Fibroblast of upper back skin (primary cell): ENCODE measurements at places on chromosomes 1 and 21.

DNA sequence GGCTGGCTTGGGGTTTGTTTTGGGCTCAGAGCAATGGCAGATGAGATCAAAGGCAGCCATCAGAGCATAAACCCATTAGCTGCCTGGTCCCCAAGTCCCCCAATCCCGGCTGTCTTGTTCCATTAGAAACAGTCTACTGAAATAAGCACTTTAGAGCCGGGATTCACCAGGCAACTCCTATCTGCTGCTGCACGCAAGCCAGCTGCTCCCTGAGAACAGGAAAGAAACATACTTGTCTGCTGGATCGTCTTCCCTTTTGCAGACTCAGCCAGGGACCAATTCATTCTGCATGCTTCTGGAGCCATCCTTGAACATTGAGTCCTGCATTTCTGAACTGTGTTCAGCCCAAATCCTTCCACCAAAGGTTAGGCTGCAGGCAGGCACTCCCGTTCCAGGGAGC is 21.8 kb downstream of the RXRG start:
- no peak for DNase-seq

DNA sequence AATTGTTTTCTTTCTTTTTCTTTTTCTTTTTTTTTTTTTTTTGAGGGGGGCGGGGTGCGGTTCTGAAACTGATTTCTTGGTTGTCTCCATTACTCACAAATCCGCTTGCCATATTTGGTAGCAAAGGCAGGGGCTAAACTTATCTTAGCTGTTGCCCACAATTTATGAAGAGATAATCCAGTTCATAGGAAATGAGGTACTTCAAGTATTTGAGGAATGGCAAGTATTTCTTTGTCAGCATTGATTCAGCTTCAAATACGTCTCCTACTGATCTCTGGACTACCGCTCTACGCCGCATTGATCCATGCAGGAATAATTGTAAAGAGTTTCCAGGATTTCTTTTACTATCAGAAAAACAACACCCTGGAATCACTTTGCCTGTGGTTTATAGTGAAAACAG is 289.2 kb upstream of the DPYD start:
- DNase-seq, result peak; percentile 97

GRCh38 chr1:20871419-20871818 is 84.3 kb upstream of the HP1BP3 start:
- DNase-seq, result no peak

DNA sequence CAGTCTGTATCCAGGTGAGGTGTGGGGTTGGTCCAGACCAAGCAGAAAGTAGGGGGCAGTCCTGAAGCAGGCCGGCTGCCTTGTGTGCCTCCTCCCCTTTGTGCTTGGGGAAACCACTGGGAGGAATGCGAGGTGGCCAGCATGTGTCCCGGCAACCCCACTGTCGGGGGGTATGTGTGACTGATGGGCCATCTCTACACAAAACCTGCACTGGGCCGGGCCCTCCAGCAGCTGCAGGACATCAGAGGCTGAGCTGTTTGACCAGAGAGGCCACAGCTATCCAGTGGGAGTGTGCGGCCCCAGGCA is 33.3 kb downstream of the TMEM51 start:
- DNase-seq, result no peak

DNA sequence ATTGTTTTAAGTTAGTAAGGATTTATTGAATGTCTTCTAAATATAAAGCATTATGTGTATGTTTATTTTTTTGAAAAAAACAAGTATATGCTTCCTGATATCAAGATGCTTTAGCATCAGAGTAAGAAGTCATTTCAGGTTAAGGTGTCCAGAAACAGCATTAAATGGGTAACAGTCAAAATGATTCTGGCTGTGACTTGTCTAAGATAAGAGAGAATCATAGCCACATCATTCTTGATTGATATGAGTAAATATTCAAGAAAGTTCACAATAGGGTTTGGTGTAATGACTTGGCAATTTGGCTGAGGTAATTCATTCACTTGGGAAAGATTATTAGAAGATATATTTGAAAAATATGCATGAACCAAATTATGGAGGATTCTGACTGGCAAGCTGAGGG is 193.8 kb downstream of the DPYD start:
- no peak for DNase-seq

- DNase-seq, result no peak
Measured at GRCh38 chr1:36446746-36447145, 3.5 kb downstream of the OSCP1 start.

DNA sequence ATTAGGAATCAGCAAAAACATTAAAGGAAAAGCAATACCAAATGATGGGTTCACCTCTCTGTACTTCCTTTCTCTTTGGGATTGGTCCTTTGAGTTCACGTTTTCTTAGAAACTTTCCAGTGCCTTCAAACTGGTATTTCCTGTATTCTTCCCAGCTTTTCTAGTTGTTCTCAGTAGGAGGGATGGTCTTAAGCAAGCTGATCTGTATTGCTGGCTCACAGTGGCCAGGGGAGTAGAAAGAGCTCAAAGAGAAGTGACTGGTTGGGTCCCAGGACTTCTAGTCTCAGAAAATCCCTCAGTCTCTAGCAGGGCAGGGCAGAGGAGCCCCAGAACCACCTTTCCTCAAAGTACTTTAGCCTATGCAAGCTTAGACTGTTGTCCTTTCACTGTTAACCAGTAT is 10.1 kb upstream of the USP24 start:
- DNase-seq, result no peak

GRCh38 chr1:169081503-169082123 is 24.9 kb upstream of the ATP1B1 start:
- peak; percentile 13 for DNase-seq

- no peak for DNase-seq
Measured at GRCh38 chr1:117697220-117697781, 91.5 kb downstream of the TENT5C start.

DNA sequence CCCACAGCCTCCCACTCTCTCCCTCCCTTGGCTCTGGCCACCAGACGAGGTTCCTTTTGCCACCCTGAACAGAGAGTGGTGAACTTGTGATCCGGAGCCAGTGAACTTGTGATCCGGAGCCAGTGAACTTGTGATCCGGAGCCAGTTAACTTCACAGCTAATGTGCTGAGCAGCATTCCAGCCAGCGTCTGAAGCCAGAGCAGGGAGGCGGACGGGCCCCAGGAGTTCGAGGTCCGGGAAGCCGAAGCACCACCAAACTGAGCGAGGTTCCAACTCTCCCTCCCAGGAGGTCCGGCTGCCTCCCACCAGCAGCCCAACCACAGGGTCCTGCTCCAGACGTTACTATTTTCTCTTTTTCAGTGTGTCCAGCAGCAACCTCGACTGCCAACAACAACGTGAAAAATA is 85.8 kb downstream of the SYF2 start:
- DNase-seq, result no peak

GRCh38 chr1:184988506-184988905 is 14.2 kb upstream of the NIBAN1 start:
- no peak for DNase-seq

DNA sequence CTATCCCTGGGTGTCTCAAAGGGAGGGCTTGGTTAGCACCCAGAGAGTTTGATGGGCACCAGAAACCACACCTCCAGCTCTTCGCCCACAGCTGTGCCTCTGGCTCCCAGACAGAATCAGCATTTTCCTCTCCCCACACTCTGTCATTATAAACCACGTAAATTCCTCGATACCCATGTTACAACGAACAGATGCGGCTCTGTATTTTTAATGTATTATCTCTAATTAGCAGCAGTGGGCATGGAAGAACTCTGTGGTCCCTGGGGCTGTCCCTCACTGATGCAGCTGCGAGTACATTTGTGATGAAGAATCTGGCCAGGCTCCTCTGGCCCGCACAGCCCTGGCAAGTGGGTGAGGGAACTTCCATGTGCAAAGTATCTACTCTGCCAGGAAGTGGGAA is 10.8 kb downstream of the HMGB4 start:
- no peak for DNase-seq

DNA sequence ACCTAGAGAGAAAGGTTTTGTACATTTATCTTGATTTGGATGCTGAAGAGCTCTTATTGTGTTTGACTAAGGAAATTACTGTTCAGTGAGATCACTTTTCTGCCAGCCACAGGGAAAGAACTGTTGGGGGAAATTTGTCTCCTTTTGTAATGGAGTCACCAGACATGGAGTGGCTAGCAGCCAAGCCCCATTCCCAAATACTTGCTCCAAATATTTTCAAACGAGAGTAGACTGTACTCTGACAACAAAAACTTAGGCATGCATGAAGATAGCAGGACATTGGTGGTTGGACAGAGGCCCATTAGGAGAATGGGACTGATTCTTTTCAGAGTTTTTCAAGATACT is 21.1 kb downstream of the IPO9 start:
- DNase-seq, result peak; percentile 95

DNA sequence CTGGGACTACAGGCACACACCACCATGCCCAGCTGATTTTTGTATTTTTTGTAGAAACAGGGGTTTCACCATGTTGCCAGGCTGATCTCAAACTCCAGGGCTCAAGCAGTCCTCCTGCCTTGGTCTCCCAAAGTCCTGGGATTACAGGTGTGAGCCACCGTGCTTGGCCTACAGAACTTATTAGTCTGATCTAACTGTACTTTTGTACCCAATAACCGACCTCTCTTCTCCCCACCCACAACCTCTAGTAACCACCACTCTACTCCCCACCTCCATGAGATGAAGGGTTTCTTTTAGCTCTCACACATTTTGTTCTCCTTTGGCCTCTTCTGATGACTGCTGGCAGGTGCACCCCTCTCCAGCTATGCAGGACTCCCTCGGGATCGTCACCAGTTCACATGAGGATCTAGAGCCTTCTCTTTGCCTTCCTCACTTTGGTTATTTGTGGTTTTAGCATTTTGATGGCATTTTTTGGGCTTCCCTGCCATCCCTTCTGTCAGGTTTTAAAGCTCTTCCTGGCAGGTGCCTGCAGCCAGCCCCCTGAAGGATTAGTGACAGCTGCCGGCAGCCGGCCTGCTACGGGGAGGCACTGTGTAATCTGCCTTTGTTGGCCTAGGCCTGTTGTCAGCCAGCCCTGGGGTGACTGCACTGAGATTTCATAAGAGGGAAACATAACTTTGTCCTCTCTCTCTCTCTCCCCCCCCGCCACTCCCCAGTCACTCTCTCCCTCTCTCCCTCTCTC is 99.8 kb upstream of the ATP1A1 start:
- no peak for DNase-seq

GRCh38 chr1:51238034-51238403 is 1.9 kb downstream of the RNF11 start:
- no peak for DNase-seq

DNA sequence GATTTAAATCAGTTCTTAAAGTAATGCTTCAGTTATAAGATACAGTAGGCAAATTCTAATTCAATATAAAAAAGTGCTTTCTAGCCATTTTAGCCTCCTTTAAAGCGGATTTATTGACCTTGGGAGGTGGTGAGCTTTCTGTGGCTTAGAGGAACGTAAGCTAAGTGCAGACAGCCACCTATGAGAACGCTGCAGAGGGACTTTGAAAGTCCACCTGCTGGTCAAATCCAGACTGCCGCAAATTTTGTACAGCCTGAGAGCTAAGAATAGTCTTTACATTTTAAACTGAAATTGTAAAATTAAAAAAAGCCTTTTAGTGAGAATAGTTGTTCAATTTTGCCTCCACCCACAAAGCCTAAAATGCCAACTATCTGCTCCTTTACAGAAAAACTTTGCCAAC is 67.0 kb upstream of the SSX2IP start:
- no peak for DNase-seq

GRCh38 chr1:167782946-167783345 is 61.2 kb downstream of the MPZL1 start:
- DNase-seq, result no peak

DNA sequence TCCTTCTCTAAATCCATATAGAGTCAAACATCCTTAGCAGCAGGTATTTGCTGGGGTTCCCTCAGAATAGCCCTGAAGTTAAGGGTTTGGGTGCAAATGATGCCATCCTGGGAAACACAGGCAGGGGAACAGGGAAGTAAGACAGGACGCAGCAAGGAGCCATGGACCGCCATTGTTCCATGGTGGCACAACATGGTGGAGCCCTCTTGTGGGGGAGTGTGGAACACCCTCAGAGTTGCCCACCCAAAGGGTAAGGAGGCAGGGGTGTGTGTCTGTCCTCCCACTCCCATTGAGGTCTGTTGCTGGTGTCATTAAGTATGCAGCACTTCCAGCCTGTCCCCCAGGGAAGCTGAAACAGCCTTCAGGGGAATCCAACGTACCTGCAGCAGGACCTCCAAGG is 20.4 kb upstream of the RCAN1 start:
- DNase-seq, result no peak

GRCh38 chr1:186099336-186100104 is 275.5 kb downstream of the TPR start:
- peak; percentile 39 for DNase-seq

- peak; percentile 82 for DNase-seq
Measured at GRCh38 chr1:245972476-245972875, 534.6 kb downstream of the SMYD3 start.

- DNase-seq, result no peak
Measured at GRCh38 chr21:17119466-17120297, 393.2 kb upstream of the CXADR start.

DNA sequence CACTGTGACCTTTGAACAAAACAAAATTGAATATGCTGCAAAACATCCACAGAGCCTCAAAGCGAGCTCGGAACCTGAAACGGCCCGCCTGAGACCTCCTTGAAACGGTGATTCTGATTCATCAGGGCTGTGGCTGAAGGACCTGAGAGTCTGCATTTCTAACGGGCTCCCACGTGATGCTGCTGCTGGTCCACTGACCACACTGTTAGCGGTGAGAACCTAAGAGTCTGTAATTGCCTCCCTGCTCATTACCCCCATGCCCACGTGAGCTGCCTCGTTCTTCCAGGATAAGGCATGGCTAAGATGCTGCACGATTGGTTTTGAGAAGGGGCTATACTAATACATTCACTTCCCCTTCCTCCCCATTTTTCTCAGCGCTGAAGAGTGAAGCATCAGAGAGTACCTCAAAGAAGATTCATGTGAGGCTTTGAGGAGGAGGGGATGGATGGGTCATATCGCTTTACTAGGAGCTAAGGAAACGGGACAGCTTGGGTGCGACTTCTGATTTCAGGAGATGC is 9.7 kb downstream of the TLR5 start:
- DNase-seq, result no peak

DNA sequence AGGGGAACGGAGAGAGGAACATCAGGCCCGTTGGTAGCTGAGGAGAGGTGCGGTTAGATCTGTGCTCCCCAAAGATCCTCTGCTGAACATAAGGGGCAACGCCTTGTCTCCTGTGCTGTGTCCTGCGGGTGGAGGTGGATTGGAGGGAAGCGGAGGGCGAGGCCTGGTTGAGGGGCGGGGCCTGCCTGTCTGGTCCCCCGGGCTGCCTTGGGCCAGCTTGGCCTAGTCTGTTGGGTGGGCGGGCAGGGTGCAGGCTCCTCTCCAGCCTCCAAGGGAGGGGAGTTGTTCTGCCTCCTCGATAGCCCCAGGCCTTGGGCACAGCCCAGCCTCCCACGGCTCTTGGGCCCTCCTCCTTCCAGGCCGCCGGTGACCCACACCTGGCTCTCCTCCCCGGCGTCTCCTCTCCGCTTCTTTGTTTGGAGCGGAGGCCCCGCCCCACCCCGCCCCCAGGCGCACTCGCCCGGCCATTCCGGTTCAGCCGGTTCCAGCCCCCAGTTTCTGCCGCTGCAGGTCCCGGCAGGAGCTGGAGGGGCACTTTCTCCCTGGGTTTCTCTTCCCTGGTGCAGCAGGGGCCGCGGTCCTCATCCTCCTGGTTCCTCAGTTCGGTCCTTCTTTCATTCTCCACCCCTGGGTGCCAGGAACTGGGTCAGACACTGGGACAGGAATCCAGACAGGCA is 19.4 kb downstream of the PTPRF start:
- no peak for DNase-seq

GRCh38 chr21:42188663-42189062 is 30.3 kb upstream of the ABCG1 start:
- DNase-seq, result no peak

- DNase-seq, result no peak
Measured at GRCh38 chr1:10692401-10693021, 103.9 kb downstream of the CASZ1 start.

GRCh38 chr1:227459977-227460376 is 103.4 kb upstream of the ZNF678 start:
- no peak for DNase-seq
